COR-L47 (cell line): ENCODE measurements at places on chromosomes 4 and X.

GRCh38 chr4:15890246-15890829 is 48.2 kb downstream of the FGFBP1 start:
- no peak for DNase-seq

DNA sequence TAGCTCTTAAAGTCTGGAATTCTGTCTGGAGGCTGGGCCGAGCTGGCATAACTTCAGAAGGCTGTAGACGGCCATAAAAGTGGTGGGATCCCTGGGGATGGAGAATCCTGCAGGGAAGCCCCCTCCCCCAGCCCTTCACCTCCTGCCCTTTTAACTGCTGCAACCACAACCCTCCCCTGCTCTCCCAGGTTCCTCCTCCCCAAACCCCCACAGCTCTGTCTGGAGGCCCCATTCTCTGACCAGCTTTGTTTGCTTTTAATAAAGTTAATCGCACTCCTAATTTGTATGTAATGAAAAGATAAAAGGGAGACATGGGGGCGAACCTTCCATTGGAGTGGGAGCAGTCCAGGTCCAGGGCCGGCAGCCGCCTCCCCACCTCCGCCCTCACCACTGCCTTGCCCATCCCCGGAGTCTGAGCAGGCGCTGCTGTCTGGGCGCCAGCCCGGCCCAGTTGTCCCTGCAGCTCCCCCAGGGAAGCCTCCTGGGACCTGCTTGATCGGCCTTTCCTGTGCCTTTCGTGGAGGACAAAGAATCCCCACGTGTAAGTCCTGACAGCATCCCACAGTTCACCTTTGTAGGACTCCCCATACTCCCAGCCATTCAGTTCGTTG is 84.3 kb downstream of the PJA1 start:
- no peak for DNase-seq

GRCh38 chr4:738781-739280 is 33.2 kb downstream of the PCGF3 start:
- DNase-seq: no peak

DNA sequence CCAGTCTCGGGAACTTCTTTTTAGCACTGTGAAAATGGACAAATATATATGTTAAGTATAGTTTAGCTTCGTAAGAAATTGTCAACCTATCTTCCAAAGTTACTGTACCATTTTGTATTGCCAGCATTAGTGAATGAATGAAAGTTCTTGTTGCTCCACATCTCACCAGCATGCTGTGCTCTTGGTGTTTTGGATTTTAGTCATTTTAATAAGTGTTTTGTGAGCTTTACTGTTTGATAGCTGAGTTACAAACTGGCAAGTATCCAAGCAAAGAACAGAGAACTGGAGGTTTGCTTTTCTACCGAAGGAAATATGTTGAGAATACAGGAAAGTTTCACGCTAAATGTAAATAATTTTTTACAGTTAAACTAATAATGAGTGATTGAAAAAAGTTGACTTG is 33.0 kb downstream of the SNCA start:
- DNase-seq: no peak

DNA sequence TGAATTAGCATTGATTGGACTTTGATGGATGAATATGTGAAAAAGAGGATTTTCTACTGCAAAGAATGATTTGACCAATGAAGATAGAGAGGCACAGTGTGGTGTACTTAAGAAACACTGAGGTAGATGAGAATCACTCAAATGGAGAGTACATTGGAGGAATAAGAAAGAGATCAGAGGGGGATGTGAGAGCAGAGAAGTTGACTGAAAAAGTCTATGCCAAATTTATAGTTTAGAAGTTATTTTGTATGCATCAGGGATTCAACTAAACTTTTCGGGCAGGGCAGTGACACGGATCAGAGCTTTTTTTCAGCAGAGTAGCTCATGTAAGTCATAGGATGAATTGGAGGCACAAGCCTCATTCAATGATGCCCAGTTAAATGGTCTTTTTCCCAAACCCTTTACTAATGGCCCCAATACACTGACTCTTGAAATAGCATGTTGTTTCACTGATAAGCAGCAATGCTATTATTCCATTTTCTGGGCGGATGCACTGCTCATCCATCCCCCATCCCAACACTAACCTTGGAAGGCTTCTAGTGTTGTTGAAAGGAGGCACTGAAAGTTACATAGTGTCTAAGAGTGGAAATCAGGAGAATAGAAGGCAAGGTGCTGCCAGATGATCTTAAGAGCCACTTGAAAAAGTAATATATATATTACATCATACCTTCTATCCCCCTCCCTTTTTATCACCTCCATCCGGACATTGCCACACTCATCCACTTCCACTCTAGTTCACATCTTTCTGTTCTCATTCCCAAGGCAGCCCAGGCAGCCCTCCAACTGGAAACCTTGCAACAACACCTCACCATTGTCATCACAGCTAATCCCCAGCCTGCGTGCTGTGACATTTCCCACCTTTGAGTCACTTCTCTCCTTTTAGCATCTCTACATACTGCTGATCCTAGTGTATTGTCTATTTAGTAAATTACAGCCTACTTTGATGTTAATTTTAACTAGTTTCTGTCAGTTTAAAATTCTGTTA is 46.1 kb downstream of the ARHGAP24 start:
- no peak for DNase-seq

DNA sequence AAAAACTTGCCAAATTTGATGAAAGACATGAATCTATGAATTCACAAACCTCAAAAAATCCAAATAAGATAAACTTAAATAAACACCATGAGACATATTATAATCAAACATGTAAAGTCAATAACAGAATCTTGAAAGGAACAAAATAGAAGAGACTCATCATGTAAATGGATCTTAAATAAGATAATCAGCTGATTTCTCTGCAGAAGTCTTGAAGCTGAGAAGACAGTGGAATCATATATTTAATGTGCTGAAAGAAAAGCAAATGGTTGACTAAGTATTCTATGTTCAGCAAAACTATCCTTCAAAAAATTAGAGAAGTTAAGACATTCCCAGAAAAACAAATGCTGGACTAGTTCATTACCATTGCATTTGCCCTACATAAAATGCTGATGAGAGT is 215.7 kb upstream of the SPIN4 start:
- no peak for DNase-seq

DNA sequence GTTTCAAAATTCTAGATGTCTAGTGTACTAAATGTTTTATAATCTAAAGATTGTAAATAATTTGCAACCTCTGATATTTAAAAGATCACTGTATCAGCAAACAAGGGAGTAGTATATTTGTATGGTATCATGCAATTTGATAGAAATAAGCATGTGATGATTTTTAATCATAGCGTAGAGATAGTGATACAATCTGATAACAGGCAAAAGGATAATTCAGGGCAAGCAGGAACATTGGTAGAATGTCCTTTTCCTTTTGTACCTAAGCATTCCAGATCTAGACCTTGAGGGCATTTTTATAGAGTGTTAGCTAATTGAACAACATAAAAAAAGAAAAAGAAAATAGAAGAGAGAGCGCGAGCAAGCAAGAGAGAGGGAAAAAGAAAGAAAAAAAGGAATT is 1.4 kb downstream of the ANK2 start:
- no peak for DNase-seq

GRCh38 chr4:121472937-121473721 is 92.3 kb upstream of the QRFPR start:
- no peak for DNase-seq

GRCh38 chrX:75968293-75968692 is 183.2 kb upstream of the MAGEE2 start:
- DNase-seq: no peak

- DNase-seq: no peak
Observed at GRCh38 chr4:163694385-163694784, 199.9 kb downstream of the TMA16 start.

DNA sequence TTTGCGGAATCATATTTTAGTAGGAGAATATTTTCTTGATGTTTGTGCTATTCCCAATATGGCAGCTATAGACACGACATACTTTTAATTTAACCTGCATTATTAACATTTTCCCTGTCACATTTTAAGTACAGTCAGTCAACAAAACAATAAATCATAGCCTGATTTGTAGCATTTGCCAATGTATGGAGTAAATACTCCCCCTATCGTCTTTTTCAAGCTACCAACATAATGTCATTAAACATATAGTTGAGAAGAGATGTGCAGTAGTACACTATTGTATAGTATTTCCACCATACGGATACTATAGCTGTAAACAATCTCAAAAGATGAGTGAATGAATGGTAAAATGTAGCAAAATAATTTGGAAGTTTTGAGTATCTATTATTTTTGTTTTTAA is 303.7 kb upstream of the MAGEB2 start:
- no peak for DNase-seq

- no peak for DNase-seq
Observed at GRCh38 chr4:109248322-109248900, 54.0 kb downstream of the COL25A1 start.

DNA sequence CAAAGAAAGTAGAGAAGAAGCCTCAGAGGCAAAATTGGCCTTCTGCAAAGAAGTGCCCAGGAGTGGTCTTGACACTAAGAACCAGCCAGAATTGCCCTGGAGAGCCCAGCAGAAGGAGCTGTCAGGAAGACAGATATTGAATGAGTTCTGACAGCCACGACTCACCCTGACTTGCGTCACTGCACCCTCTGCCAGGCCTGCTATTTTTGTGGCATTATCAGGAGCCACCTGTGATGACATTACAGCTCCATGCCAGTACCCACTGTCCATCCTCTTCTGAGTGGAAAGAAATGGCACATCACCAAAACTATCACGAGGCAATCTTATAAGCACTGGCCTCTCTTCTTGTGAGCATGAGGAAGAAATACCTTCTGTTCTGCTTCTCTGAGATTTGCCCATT is 67.7 kb downstream of the SMIM20 start:
- no peak for DNase-seq

GRCh38 chr4:52870225-52870624 is 8.1 kb downstream of the RASL11B start:
- DNase-seq: peak; percentile 32

DNA sequence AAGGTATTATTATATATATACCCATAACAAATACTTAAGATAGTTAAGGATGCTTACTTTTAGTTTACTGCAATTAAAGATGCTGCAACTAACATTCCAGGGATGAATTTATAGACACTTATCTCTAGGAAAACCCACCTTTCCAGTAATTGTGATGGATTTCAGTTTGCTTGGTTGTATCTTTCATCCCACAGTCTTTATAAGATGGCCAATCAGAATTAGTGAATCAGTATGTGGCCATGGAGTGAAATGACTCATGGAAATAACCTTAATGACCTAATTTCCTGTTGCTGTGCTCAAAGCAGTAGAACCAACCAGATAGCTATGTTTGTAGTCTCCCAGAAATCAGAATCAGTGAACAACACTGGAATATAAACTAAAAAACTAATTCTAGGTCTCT is 26.4 kb downstream of the MOSPD2 start:
- no peak for DNase-seq

DNA sequence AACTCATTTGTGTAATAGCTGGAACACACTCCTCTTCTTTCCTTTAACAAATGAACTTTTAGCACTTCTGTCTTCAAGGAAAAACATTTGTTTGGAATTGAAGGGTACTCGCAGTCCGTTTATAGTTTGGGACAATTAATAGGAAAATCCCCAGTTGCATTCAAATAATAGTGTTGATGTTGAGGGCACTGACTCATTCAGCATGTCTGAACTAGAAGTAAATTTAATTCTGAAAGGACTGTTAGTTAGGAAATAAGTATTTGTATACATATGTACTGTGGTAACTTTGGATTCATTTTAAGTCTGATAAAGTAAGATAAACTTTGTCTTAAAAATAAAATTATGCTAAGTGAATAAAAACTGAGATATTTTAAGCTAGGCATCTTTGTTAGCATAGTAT is 27.2 kb downstream of the FAM199X start:
- no peak for DNase-seq

DNA sequence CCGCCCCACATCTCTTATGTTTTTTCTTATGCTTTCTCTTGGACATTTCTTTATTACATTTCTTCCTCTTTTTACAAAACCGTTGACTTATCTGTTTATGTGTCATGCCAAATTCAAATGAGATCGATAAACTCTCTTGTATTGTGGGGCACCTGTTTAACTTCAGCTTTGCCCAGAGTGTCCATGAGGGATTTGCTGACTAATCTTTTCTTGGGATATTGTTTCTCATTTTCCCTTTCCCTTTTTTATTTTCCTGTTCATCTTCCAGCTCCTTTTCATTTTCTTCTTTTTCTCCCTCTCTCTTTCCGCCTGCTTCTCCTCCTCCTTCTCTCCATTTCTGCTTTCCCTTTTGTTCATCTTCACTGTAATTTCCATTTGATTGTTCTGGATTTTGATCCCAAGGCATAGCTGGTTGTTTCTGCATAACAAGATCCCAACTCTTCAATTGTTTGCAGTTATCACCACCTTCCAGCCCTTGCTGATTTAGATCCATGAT is 10.7 kb downstream of the TIMM8A start:
- no peak for DNase-seq

DNA sequence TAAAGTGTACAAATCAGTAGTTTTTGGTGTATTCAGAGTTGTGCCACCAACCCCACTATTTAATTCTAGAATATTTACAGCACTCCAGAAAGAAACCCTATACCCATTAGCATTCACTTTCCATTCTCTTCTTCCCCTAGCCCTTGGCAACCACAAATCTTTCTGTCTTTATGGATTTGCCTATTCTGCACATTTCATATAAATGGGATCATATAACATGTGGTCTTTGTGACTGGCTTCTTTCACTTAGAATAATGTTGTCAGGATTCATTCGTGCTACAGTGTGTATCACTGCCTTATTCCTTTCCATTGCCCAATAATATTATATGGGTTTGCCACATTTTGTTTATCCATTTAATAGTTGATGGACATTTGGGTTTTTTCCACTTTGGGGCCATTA is 32.2 kb downstream of the SGMS2 start:
- DNase-seq: no peak

GRCh38 chr4:661231-661630 is 12.8 kb downstream of the ATP5ME start:
- no peak for DNase-seq

- no peak for DNase-seq
Observed at GRCh38 chr4:119210775-119211174, 1.7 kb upstream of the USP53 start.

- no peak for DNase-seq
Observed at GRCh38 chr4:80202741-80203553, 5.6 kb downstream of the PRDM8 start.

- no peak for DNase-seq
Observed at GRCh38 chrX:118978451-118978850, 4.0 kb downstream of the LONRF3 start.

GRCh38 chr4:39714166-39714565 is 16.2 kb downstream of the UBE2K start:
- DNase-seq: no peak

- no peak for DNase-seq
Observed at GRCh38 chr4:15010038-15010585, 7.8 kb downstream of the CPEB2 start.

DNA sequence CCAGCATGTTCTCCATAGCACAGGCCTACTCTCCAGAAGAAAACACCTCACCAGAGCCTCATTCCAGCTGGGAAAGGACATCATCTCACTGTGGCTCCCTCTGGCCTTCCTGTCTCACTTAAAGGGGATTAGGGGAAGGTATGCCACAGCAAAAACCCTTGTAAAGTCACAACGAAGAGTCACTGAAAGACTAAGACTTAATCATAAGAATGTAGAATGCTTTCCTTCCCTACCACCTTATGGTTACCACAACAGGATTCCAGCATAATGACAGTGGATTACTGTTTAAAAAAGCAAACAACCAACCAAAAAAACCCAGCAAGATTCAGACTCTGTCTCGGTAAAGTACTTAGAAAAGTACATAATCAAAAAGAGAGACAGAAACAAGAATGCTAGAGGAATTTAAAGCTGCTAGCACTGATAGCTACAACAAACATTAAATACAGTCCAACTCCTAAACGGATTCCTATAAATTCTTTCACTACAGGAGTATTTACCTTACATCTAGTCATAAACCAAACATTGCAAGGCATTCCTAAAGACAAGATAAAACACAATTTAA is 75.1 kb downstream of the BANK1 start:
- no peak for DNase-seq
